ENCODE measurements at places on chromosomes 16 and 17. TPM values are rescaled to one million over a fixed set of nuclear protein-coding genes. Genes with fewer than 3 reads are reported as not detected.

Gene RHBDL1
- total RNA-seq: 2.6 TPM

Gene PHOSPHO1
- total RNA-seq: 0.17 TPM

Gene MT1E
- 251 TPM for total RNA-seq

Gene TMC7
- 0.51 TPM for total RNA-seq

Gene ESRP2
- total RNA-seq: 0.17 TPM

Gene KRT36
- not detected for total RNA-seq

Gene IRF8
- not detected for total RNA-seq

Gene NTN1
- 0.51 TPM for total RNA-seq

Gene AGRP
- not detected for total RNA-seq

Gene NPIPB9
- 1.7 TPM for total RNA-seq

Gene TM4SF5
- total RNA-seq: not detected

Gene KRTAP2-3
- total RNA-seq: not detected

Gene NUPR1
- 87.0 TPM for total RNA-seq

Gene CTCF
- total RNA-seq: 20.0 TPM

Gene KRT12
- not detected for total RNA-seq

Gene TLCD1
- total RNA-seq: 6.6 TPM

Gene NACA2
- total RNA-seq: not detected

Gene PDE6G
- total RNA-seq: not detected

Gene HYDIN
- total RNA-seq: 1.3 TPM

Gene KRT15
- not detected for total RNA-seq

Gene EFNB3
- 0.26 TPM for total RNA-seq

Gene MMP2
- 1,311 TPM for total RNA-seq

All from fibroblast of lung (primary cell).